ENCODE measurements at places on chromosomes 16 and 17.

DNA sequence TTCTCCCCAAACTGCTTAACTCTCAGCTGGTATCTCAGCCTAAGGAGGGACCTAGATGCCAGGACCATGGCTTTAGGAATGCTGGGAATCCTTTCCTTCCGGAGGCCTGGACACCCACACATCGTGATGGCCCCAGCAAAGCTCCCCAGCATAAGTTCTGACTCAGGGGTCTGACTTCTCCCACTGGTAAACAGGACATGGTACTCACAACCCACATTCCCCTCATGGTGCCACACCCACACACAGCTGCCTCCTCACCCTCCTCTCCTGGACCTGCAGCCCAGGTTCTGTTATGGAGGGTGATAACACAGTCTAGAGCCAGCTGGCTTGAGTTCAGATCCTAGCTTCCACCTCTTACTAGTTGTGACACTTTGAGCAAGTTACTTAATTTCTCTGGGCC, 719 bp upstream of the RNF227 start:
- no peak for DNase-seq

- DNase-seq, result no peak
These were observed 106.2 kb downstream of the CDK5R1 start for GRCh38 chr17:32593003-32593402.

GRCh38 chr17:44354582-44355561, 8.8 kb downstream of the FAM171A2 start:
- DNase-seq, result peak; percentile 43

DNA sequence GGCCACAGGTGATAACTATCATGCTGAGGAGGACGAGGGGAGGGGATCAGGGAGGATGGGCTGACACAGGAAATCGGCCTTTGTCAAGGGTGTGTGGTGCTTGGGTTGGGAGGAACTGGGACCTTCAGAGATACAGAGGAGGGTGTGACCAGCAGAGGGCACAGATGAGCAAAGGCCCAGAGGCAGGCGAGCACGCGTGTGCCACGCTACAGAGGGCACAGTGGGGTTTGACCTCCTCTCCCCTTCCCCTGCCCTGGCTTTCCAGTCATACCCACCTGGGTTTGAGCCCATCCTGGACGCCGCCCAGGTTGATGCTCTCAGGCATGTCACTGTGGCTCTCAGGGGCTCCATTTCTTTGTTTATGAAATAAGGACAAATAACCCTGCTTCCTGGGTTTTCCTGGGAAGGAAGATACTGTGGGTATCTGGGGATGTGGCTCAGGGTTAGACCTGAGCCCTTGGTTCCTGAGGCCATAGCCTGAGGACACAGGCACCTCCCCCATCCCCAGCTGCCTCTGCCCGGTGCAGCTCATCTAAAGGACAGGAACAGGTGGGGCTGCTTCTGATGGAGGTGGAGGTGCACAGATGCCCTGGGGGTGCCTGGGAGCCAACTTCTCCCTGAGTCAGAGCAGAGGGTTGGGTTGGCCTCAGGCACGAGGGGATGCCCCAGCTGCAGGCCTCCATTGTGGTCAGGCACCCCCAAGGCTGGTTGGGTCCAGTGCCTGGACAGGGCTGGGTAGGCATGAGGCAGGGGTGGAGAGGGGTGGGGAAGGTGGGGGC, 51.8 kb downstream of the BEAN1 start:
- peak; percentile 78 for DNase-seq

DNA sequence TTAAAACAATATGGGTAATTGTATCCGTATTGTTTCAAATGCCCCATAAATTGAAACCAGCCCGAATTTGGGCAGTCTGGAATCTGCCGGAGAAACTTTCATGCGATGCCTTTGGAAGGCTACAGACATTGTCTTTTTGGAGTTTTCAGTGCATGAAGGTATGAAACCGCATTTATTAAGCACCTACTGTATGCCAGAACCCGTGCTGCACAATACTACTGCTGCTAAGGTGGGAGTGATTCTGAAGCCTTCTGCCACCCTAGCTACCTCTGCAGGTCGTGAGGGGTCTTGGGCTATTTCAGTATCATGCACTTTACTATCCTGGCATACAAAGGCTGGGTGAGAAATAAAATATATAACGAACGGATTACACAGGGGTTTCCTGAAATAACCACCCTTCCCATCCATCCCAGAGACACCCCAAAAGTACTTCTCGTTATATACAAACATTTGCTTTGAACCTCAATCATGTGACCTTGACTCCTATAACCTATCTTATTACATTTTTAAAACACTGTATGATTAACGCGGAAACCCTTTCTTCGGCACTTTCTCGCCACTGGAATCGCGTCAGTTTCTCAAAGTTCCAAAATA, 1.0 kb upstream of the MSI2 start:
- peak; percentile 29 for DNase-seq

GRCh38 chr17:13569398-13570123, 32.2 kb downstream of the HS3ST3A1 start:
- DNase-seq, result no peak

- DNase-seq, result no peak
These were observed 64.0 kb downstream of the TBC1D16 start for GRCh38 chr17:79971651-79972050.

DNA sequence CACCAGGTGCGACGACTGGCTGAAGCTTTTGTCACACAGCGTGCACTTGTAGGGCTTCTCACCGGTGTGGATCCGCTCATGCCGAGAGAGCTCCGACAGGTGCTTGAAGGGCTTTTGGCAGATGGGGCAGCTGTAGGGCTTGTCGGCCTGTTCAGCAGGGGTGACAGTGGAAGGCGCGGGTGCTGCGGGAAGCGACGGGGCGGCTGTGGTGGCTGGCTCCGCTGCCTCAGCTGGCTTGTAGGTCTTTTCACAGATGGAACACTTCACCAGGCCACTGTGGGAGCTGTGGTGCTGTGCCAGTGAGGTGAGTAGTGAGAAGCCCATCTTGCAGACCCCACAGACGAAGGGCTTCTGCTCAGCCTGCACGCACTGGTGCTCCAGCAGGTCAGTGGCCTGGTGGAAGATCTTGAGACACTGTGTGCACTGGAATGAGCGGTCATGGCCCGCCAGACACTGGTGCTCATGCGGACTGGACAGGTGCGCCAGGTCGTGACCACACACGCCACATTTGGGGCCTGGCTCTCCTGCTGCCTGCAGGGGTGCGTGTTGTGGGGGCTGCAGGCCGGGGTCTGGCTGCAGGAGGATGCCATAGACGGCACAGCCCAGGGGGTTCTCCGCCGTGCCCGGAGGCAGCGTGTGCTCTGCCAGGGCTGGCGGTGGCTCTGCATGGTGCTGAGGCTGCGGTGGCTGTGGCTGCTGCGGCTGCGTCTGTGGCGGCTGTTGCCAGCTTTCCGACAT, 2.8 kb downstream of the ZNF319 start:
- no peak for DNase-seq

GRCh38 chr17:61594294-61594825, 3.3 kb upstream of the NACA2 start:
- no peak for DNase-seq

GRCh38 chr16:1708768-1709180, 2.8 kb downstream of the MAPK8IP3 start:
- DNase-seq, result no peak

DNA sequence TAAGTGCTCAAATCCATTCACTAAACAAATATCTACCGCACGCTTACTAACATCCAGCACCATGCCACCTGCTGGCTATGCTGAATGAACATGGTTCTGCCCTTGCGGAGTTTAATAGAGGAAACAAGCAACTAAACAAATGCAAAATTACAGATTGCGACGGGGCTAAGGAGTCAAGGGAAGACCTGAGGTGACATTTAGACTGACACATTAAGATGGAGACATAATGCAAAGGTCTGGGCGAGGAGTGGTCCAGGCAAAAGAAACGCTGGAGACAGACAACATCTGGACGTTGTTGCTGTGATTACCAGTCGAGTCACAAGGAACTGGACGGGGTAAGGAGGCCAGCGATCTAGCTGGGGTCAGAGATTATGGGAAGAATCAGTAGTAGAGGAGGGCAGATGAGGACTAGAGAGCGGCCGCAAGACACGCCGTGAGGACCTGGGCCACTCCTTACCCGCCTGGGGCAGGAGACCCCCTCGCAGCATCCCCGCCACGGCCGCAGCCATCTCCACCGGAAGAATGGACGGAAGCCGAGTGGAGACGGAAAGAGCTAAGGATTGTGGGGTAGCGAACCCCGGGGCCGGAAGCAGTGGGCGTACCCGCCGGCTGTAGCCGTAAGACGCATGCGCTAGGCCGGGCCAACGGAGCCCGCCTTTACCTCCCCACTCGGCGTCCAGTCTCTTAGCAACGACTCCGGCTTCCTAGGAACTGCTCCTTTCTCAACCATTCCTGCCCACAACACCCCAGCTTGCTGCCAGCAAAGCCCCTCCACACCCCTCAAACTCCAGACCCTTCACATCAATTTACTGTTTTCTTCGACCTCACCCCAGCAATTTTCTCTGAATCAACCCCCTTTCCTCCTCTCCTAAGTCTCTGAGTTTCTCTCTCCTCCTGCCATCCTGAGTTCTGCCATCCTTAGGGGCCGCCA, at the start of the genes LRRC46 and MRPL10:
Gene LRRC46, plus strand, starts transcription at position 668 of the 931 bp plus-strand sequence. CDS start 320 bp downstream, outside the sequence.
Gene MRPL10, minus strand, starts transcription at position 539 of the 931 bp plus-strand sequence. Its CDS starts 30 bp downstream, at position 509.
- peak; percentile 84 for DNase-seq

GRCh38 chr17:67993153-67993997, 2.9 kb downstream of the C17orf58 start:
- DNase-seq, result peak; percentile 73

- DNase-seq, result no peak
These were observed 8.1 kb upstream of the NAGLU start for GRCh38 chr17:42527932-42528331.

DNA sequence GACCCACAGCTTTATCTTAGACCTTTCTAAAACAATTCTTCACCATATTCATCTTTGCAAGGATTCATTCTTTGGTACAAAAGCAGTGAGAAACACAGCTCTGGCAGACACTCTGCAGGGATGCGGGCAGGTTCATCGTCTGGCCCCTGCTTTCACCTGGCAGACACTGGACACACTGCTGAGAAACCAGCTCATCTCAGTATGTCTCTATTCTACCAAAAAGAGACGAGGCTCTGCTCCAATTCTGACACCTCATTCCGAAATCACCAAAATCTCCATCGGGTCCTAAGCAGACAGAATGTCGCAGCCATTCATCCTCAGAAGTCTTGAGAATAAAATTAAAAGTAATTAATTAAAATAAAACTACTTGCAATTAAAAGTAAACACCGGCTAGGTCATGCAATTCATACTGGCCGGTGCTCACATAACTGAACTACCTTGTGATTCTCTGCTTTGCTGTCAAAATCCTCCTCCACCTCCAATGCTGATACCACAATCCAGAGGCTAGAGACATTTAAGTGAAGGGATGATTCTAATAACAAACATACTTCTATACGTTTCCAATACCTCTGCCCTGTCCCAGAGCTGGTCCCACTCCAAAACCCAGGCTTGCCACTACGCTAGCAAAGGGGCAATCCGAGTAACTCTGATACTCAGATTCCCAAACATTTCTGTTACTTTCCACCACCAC, 1.3 kb downstream of the RNF157 start:
- DNase-seq, result no peak

- DNase-seq, result peak; percentile 38
These were observed 47.1 kb downstream of the LITAF start for GRCh38 chr16:11539641-11540050.

DNA sequence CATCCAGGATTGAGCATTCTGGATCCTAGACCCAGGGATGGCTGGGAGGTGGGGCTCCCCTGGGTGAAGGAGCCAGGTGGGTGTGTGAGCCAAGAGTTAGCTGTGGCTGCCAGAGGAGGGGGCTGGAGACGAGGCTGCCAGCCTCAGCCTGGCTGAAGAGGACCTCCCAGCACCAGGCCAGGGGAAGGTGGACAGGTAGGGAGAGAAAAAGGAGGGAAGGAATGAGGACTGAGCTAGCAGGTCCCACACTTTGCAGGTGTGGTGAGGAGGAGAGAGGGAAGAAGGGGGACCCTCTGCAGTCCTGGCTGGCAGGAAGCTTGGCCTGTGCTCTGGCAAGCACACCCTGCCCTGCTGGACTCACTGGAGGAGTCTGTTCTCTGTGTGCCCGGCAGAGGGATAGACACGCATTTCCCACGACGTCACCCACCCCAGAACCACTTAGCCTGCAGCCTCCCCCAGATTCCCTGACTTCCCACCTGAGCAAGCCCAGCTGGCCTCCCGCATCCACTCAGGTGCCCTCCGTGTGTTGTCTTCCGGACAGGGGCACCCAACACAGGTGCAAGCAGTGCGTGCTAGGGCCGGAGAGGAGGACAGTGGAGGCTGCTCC, 42.0 kb downstream of the SOCS3 start:
- DNase-seq, result no peak

DNA sequence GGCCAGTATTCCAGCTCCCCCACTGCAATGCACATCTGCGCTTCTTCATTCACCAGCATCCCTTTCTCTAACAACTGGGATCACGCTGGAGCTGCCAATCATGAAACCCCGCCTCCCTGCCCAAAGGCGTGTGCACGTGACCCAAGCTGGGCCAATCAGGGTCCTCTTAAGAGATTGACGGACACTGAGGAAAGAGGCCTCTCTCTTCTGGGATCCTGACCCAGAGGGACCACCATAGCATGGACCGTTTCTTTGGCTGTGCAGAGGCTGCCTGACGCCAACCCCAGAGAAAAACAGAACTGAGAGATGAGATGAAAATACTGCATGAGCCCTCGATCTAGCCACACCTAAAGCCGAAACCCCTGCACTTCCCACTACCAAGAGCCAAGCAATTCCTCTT, 32.0 kb downstream of the COTL1 start:
- DNase-seq, result peak; percentile 32

DNA sequence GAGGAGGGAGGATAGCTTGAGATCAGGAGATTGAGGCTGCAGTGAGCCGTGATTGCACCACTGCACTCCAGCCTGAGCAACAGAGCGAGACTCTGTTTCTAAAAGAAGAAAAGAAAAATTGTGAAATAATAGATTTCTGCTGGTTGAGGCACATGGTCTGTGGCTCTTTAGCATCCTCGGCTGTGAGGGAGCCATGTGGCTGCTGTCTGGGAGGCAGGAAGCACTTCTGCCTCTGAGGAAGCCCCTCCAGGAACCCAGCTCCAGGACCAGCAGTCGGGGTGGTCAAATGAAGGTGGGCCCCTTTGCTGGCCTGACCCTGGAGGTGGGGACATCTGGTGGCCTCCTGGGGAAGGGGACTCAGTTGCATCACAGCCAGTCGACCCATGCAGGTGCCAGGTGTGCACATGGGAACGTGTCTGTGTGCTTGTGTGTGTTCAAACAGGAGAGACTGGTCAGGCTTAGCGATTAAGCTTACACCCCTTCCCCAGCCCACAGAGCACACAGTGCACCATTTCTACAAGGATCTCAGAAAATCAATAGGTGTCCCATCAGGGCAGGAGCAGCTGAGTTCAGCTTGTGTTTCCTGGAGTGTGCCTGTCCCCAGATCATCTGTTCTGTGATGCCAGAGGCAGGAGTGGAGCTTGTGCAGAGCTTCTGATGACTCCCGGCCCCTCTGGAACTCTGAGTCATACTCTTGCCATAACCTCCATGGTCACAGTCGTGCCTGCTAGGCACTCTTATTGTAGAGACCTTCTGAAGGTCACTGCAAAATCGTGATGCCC, 24.3 kb upstream of the MGAT5B start:
- no peak for DNase-seq

GRCh38 chr17:4446326-4447071, 12.8 kb downstream of the SPNS3 start:
- DNase-seq, result no peak
